ENCODE measurements at places on chromosomes 11 and 22.

- DNase-seq, result peak; percentile 13
Measured at GRCh38 chr11:102234779-102235439, 82.4 kb upstream of the BIRC3 start.

DNA sequence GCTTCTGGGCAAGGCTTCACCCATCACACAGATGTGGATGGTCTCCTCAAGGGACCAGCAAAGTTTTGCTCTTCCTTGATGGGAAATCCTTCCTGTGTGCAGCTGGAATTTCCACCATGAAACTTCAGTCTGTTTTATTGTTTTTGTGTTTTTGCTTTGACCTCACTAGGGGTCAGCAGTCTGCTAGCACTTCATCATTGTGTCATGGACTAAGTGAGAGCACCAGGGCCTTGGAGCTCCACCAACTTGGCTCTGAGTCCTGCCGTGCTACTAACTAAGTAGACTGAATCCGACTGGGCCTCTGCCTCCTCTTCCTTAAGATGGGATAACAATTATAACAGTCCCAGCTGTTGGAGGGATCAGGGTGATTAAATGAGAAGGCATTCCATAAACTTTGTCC, 305.8 kb upstream of the NCAM1 start:
- peak; percentile 55 for DNase-seq

DNA sequence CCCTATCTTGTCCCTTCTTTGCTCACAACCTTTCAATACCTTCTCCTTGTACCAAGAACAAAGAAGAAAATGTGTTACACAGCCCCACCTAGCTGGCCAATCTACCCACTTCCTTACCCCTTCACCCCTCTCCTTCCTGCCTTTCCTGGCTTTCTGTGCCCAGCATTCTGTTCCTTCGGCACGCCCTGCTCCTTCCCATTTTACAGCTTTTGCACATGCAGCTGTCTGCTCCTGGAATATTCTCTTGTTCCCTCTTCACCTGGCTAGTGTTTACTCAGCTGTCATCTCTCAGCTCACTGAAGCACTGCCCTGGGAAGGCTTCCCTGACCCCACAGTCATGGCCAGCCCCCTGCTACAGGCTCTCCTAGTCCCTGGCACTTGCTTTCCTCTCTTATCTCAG, 30.7 kb downstream of the SERPINH1 start:
- no peak for DNase-seq

DNA sequence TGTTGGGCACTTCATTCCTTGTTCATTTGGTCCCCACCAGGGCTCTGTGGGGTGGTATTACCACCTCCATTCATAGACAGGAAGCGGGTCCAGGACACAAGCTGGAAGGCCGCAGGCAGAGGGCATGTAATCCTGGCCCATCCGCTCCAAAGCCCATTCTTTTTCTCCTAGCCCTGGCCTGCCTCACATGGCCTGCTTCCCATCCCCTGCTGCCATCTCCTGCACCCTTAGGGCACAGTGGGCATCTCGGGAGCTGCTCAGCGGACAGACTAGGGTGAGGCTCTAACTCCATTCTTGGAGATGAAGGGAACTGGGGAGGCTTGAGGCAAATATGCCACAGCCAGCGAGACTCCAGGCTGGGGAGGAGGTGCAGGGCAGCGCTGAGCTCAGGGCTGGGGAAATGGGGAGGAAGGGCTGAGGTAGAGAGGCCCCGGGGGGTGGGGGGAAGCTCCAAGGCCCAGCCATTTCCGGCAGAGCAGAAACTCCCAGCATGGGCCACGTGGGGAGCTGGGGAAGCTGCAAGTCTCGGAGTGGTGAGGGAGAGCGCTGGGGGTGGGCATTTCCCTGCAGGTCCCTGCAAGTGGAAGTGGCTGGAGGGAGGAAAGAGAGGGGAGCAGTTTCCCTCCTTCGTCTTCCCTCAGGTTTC, 14.3 kb upstream of the BCL9L start:
- peak; percentile 47 for DNase-seq

DNA sequence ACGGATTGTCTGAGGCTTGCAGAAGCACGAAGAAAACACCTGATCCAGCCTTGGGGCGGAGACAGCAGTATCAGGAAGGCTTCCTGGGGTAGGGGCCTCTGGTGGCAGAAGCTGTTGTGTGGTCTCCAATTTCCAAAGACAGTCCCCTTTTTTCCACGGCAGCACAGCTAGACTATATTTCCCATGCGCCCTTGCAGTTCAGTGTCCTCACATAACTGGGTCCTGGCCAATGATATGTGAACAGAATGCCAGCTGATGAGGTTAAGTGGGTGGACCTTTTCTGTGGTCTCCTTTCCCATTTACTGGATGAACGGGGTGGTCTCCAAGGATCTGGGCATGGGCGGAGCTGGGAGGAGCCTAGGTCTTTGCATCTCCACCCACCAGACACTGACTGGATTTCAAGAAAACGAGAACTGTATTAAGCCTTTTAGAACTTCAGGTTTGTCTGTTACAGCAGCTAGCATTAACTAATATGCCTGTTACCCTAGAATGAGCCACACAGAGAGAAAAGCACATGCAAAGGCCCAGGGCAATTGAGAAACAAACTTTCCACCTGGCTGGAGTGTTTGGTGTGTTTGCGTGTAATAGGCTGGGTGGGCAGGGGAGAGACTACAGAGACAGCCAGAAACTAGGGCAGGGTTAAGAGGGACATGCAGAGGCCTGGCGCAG, 6.2 kb downstream of the GAL3ST1 start:
- DNase-seq, result no peak

DNA sequence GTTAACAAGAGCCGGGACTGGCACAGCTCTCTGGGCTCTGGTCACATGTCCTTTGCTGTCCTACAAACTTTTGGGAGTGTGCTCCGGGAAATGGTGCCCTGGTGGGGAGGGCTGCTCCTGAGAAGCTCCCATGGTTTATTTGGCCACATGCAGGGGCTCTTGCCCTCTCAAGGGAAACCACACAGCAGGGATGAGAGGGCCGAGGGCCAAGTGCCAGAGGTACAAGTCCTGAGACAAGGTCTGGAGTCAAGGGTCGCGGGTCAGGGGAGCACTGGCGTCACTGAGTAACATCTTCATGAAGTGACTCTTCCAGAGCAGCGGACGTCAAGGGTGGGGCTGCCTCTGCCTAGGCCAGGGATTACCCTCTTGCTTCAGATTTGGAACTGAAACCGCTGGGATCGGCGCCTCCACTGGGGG, 1160.6 kb downstream of the TBC1D22A start:
- no peak for DNase-seq

GRCh38 chr22:46626911-46627805, 7.0 kb downstream of the GRAMD4 start:
- DNase-seq, result no peak

- DNase-seq, result peak; percentile 48
Measured at GRCh38 chr11:68107689-68108088, 13.5 kb downstream of the CHKA start.

DNA sequence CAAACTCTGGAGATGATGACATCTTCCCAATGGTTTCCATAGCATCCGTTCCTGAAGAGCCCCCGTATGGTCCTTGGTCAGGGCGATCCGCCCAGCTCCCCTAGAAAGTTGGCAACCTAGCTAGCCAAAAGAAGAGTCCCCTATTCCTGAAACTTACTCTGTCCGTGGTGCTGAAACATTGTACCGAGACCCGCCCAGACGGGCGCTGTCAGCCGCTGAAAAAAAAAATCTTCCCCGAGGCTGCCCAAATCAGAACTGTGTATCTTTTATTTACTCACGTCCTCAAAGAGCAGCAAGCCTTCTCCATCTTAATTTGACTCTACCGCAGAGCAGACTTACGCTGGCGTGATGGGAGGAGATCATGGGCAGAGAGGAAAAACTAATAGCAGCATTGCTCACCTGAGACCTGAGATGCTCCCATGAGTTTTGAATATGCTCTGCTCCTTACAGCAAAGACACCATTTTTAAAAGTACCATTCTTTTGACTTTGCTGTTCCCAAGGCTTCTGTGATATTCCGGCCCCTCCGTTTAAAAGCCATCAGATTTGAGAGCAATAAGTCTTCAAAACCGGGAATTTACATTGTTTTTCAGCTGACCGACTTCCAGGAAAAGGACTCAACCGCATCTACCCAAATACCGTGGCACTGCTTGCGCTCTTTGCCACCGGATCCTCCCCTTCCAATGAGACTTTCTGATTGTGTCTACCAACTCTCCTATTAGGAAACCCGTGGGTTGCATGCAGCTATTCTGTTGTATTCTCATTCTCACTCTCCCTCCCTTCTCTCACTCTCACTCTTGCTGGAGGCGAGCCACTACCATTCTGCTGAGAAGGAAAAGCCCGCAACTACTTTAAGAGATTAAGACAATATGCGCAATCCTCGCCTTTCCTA, at the start of gene SLC17A6:
TSS of gene SLC17A6 (plus strand) at position 786 of the 890 bp plus-strand sequence. CDS start 153 bp downstream, outside the sequence.
- DNase-seq, result peak; percentile 19

DNA sequence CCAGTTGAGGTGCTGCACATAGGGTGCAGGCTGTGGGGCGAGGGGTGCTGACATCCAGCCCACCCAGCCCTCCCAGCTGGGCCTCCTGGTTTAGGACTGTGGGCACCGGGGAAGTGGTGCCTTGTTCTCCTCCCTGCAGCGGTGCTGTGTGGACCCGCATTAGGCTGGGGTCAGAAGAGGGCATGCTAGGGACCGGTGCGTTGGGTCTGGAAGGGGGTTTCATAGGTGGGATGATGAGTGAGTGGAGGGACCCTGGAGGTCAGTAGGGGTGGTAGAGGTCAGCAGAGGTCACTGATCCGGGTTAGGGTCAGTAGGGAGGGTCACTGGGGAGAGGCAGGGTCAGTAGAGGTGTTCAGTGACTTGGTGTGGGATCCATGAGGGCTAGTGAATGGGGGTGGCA, 6.7 kb upstream of the MYBPC3 start:
- no peak for DNase-seq

DNA sequence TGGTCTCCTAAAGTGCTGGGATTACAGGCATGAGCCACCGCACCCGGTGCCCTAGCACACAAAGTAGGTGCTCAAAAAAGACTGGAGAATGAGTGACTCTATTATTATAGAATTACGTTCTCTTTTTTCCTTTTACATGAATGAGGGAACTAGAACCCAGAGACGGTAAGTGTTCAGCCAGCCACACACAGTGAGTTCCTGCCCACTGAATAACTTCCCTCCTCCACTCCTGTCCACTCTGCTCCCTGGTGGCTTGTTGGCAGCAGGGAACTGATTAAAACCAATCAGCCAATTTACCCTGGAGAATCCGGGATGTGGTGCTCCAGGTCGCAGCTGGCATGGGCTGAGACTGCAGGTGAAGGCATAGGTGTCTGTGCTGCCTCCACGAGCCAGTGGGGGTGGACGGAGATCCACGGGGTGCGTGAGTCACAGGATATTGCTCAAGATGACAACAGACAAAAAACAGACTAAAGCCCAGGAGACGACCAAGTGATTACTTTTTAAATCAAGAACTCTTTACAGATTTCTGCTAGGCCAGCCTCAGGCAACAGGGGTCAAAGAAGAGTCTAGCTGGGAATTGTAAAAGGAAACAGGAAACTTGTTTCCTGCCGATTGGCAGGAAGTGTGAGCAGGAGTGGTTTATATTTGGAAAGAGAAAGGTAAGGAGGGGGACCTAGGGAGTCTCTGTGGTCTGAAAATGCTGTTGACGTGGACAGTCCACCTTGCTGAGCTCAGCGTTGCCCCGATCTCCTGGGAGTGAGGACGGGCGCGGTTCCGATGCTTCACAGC, 95.2 kb upstream of the TP53I11 start:
- DNase-seq, result peak; percentile 76

- no peak for DNase-seq
Measured at GRCh38 chr11:96197801-96198701, 144.9 kb downstream of the MAML2 start.

- peak; percentile 45 for DNase-seq
Measured at GRCh38 chr11:65301491-65302329, 13.0 kb upstream of the CDC42EP2 start.

GRCh38 chr11:128519338-128519737, 68.0 kb downstream of the ETS1 start:
- DNase-seq, result no peak

DNA sequence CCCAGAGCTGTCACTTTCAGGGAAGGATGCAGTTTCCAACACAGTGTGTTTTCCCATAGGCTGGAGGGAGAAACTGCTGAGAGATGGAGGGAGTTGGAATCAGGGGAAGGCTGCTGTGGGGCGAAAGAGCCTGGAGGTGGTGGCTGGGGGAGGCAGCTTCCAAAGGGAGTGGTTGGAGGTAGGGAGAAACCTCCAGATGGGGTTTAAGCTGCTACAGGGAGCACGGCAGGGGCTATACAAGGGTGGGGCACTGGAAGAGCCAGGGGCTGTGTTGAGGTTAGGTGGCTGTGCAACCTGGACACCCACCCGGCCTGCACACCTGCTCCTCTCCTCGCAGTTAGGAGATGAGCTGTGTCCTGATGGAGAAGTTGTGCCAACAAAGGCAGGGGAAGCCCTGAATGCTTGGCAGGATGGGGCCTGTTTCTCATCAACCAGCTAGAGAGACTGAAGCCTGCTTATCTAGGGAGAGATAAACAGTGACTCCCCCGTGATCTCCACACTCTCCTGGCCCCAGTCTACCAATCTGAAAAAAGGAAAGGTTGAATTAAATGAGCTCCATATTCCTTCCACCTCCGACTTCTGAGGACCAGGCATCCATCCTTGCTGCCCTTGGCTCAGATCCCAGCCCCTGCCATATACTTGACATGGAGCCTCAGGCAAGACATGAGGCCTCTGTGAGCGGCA, 3.6 kb upstream of the SLCO2B1 start:
- peak; percentile 61 for DNase-seq

DNA sequence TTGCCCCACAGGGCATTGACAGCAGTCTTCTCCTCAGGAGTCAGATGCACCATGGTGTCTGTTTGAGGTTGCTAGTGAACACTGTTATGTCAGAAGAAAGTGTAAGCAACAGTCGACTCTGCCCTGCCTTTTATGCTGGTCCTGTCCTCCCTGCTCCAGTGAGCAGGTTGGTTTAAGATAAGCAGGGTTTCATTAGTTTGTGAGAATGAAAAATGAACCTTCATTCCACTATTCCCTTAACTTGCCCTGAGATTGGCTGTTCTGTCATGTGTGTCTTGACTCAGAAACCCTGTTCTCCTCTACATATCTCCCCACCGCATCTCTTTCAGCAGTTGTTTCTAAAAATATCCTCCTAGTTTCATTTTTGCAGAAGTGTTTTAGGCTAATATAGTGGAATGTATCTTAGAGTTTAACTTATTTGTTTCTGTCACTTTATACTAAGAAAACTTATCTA, at the start of gene HBD:
TSS of gene HBD (minus strand) at position 103 of the 454 bp plus-strand sequence. CDS start at position 53, 50 bp downstream.
- peak; percentile 85 for DNase-seq

- DNase-seq, result no peak
Measured at GRCh38 chr11:28472904-28473303, 364.7 kb downstream of the METTL15 start.

DNA sequence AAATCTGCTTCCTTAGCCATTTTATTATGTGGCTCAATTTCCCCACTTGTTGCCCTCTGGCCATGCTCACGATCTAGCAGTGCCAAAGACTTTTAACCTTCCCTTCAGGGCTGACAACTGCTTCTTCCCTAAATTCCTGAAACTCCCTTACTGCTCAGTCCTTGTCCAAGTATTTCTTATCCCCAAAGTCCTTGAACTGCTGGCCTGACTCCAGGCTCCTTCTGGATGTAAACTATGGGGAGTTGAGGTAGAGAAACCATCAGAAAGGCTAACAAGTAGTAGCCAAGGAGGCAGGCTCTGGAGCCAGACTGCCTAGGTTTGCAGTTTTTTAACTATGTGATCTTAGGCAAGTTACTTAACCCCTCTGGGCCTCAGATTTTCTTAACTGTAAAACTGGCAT, 258.7 kb upstream of the CCDC90B start:
- no peak for DNase-seq

GRCh38 chr11:33635161-33635560, 65.5 kb downstream of the C11orf91 start:
- peak; percentile 85 for DNase-seq

All from amniotic epithelial cell (primary cell).